Stimulated activated CD4-positive, alpha-beta T cell treated with anti-CD3 and anti-CD28 coated beads, Interleukin-2, amount 100 ng/mL, for 24 hours (primary cell): ENCODE measurements at places on chromosomes 13 and 19.
A peak's percentile ranks its signal among the peaks of the same experiment; 100 is the strongest.

DNA sequence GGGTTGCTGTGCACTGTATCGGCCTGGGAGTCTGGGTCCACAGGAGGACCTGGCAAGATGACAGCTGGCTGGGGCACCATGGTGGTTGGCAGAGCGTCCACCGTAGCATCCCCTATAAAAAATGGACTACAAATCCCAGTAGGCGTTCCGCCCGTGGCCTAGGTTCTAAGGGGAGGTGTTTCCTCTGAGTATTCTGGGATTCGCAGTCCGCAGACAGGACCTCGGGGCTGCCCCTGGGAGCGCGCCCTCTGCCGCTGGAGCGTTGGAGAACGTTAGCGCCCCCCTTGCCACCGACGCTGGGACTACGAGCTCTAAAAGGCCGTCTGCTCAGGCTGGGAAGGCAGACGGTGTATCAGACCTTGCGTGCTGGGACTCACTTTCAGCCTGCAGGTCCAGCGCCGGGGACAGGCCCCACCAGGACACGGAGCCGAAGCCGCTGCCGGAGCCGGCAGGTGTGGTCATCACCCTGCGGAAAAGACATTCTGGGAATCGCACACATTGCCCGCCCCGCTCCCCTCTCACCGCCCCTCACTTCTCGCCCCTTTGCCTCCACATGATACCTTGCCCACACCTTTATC, 372 bp downstream of the DNAAF3 start:
- peak; percentile 63 for DNase-seq

GRCh38 chr13:44160591-44161191, 212.9 kb upstream of the SERP2 start:
- no peak for DNase-seq

- DNase-seq, result no peak
Measured at GRCh38 chr19:19900139-19900728, 512 bp upstream of the ZNF93 start.

DNA sequence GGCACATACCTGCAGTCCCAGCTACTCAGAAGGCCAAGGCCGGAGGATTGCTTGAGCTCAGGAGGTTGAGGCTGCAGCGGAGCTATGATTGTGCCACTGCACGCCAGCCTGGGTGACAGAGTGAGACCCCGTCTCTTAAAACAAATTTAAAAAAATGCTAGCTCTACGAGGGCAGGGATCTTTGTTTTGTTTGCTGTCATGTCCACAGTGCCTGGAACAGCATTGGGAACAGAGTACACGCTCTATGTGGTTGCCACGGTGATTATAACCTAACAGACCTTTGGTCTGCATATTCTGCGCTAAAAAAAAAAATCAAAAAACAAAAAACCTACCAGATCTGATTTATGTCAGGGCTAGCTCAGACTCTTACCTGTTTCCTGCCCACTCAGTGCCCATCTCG, 2.2 kb upstream of the SHFL start:
- DNase-seq, result no peak

DNA sequence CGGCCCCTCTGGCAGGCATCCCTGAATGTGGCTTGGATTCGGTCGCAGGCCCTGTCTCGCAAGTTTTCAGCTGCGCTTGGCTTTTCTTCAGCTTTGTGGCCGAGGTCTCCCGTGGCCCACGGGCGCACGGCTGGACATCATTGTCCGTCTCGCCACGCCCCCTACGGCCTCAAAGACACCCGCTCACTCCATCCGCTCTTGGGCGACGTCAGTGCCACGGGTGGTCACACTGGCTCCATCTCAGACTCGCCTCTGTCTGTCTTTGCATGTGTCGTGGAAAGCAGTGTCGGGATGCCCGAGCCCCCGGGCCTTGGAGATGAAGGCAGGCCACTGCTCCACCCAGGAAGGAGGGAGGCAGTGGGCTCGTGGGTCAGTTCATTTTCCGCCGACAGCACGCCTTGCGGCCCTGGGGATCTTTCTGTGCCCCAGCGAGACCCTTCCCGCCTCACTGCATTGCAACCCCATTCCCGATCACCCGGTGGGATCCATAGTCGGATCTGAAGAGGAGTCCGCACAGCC, 51.0 kb downstream of the ZNF146 start:
- no peak for DNase-seq

DNA sequence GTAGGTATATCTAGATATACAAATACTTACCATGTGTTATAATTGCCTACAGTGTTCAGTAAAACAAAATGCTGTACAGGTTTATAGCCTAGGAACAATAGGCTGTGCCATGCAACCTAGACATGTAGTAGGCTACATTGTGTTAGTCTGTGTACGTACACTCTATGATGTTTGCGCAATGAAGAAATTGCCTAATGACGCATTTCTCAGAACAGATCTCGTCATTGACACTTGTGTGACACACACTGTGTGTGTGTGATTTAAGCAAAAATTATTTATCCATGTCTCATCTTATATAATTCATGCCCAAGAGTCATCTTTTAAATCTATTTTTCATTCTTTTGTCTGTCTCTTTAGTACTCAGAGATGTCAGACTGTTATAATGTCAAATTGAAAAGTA, 1888.8 kb upstream of the PCDH20 start:
- DNase-seq, result no peak

DNA sequence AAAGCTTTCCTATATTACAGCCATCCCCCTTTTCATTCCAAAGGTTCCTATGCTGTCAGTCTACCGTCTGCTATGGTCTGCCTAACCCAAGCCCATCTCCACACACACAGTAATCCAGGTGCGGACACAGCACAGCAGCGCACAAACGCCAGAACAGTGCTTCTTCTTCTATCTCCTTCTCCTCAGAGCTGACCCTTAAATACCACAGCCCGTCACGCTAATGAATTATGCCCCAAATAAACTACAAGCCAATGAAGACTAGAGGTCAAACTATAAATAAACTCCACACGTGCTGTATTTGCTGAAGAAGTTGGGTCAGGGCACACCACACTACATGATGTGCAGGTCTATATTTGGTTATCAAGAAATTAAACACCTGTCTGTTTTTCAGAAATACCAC, 71.8 kb downstream of the TBC1D4 start:
- DNase-seq, result no peak

DNA sequence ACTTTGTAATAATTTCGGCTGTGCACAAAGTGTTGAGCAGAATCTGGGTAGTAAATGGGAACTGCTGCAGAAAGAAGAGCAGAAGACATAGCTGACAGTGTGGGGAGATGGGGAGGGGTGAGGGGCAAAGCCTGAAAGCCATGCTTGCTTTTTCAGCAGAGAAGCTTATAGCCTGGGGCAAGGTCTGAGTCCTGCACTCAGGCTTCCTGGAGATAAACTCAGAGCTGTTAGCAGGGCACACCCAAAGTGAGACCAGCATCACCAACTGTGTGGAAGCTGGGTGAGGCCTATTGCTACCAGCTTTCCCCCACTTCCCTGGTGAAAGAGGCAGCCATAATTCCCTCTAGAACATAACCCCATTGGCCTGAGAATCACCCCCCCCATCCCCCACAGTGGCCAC, 15.6 kb upstream of the LHFPL6 start:
- DNase-seq, result no peak

GRCh38 chr13:80245162-80245733, 95.7 kb downstream of the SPRY2 start:
- DNase-seq, result no peak

DNA sequence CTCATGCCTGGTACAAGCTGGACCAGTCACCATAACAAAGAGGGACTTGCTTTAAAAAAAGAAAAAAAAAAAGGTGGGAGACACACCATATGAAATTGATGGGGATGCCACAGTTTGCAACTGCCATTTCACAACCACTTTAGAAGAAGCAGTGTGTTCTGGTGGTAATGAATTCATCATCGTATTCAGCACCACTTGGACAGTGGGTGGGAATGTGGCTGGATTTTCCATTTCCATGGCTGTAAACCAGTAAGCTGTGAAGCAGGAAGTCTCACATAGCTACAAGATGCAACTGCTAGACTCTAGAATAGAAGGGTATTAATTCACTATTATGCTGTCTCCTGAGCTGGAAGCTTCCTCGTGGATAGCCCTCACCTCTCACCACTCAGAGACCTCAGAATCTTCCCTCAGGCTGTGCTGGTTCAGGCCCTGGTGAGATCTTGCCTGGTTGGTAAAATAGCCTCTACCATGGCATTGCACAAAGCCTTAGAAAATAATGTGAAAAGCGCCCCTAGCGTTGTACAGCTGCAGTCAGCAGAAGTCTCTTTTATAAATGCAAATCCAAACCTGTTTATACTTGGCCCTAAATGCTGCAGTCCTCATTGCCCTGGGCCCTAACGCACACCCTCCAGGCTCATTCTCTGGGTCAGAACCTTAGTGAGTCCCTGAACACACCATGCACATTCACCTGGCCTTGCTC, 150.7 kb downstream of the KCTD15 start:
- DNase-seq, result no peak

GRCh38 chr19:54312436-54313377, at the start of gene LILRA5:
TSS of gene LILRA5 (minus strand) at chr19:54313166. CDS start at chr19:54313019, 147 bp downstream.
- DNase-seq, result no peak

GRCh38 chr19:54507824-54508223, 5.2 kb downstream of the LAIR2 start:
- DNase-seq, result no peak

DNA sequence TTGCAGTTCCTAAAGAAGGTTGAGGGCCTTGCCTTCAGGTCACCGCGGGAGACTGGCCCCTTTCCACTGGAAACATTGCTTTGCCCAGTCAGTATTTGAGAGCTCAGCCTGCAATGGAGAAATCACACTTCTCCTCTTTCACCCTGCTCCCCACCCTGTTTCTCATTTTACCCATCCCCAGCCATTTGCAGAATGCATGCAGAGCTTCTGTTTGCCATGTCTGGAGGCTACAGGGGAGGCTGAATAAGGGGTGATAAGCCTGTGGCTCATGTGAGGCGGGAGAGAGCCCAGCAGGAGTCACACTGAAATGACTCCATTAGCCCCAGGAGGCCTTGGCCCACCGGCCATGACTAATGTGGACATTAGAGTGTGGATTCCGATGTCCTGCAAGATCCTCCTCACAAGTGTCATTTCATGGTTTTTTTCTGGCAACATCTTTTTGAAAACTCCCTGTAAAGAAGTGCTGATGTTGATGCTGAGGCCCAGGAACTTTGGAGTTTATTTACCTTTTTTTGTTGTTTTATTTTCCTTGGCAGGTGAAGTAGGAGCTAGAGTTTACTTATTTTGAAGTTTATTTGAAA, 6.3 kb downstream of the SPINT2 start:
- no peak for DNase-seq

GRCh38 chr13:113882267-113882630, 18.4 kb upstream of the GAS6 start:
- DNase-seq, result no peak

GRCh38 chr13:74443631-74444030, 309.4 kb upstream of the KLF12 start:
- no peak for DNase-seq

DNA sequence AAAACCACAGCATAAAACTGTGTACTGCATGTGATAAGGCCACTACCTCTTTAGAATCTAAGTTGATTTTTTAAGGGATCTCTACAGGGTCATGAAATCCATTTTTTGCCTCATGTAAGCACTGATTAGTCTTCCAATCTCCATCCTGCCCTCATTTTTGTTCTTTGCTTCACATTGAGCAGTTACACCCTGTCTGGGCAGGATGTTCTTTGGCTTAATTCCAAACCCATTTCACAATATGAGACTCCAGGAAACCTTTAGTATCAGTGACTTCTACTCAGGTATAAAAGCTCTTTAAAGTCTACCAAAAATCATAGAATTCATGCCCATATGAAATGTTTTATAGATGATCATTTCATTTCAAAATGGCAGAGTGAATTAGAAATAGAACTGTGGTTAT, 592.6 kb downstream of the TBC1D4 start:
- DNase-seq, result no peak
